ENCODE measurements at places on chromosomes 11 and 22.

DNA sequence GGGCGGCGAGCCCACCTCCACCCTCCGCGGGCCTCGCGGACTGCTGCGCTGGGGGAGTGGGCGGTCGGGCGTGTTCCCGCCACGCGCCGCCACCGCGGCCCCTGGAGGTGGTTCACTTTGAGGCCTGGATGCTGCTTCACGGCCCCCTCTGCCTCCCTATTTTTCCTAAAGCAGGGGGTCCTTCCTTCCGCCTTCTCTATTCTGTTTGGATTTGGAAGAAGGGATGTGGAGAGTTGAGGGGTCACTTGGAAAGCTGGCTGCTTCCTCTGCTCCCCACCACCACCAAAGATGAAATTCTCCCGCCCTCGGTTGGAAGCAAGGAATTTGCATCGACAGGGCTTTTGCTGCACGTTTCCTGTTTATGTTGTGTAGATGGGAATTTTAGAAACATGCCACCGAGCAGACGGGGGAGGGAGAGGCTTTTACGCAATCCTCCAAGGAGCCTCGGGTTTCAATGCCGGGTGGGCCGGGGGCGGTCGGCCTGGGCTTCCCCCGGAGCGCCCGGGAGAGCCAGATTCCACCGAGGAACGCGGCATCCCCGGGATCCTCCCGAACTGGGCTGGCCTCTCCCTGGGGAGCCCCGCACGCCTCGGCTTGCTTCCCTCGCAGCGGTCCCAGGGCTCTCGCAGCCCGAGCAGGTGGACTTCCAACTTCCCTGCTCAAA is 403 bp upstream of the SBF2 start:
- no peak for DNase-seq

- peak; percentile 71 for DNase-seq
These were observed 1.6 kb upstream of the ELFN2 start for GRCh38 chr22:37428649-37429586.

- DNase-seq: no peak
These were observed 2.3 kb downstream of the GATD1 start for GRCh38 chr11:774873-775592.

DNA sequence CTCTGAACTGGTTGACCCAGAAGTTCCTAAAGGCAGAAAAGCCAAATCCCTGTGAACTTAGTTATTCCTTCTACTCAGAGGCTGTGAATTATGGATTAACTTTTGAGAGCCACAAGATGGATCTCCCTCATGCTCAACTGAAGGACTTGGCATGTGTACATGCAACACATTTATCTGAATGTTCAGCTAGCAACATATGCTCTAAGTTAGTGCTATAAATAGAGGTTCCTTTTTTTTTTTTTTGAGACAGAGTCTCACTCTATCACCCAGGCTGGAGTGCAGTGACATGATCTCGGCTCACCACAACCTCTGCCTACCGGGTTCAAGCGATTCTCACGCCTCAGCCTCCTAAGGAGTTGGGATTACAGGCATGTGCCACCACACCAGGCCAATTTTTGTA is 40.1 kb downstream of the EIF4ENIF1 start:
- no peak for DNase-seq

DNA sequence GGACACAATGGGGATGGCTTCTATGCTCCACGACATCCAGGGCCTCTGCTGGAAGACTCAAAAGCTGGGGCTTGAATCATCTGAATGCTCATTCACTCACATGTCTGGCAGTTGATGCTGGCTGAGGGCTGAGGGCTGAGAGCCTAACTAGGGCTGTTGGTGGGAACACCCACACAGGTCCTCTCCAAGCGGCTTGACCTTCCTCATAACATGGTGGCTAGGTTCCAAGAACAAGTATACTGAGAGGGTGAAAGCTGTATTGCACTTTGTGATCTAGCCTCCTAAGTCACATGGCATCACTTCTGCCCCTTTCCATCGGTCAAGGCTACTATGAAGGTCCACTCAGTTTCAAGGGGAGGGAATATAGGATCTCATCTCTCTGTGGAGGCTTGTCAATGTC is 7.5 kb downstream of the TMEM151A start:
- DNase-seq: no peak

Data from activated CD8-positive, alpha-beta T cell treated with anti-CD3 and anti-CD28 coated beads, Interleukin-2, amount 10 ng/mL, durations not matched to agents 7 days and 5 days (primary cell).